ENCODE measurements at places on chromosomes 13 and 19.

- DNase-seq = no peak
Observed at GRCh38 chr19:51440846-51441409, 17.3 kb downstream of the SIGLEC8 start.

- no peak for DNase-seq
Observed at GRCh38 chr19:40286971-40287421, 1.9 kb upstream of the AKT2 start.

DNA sequence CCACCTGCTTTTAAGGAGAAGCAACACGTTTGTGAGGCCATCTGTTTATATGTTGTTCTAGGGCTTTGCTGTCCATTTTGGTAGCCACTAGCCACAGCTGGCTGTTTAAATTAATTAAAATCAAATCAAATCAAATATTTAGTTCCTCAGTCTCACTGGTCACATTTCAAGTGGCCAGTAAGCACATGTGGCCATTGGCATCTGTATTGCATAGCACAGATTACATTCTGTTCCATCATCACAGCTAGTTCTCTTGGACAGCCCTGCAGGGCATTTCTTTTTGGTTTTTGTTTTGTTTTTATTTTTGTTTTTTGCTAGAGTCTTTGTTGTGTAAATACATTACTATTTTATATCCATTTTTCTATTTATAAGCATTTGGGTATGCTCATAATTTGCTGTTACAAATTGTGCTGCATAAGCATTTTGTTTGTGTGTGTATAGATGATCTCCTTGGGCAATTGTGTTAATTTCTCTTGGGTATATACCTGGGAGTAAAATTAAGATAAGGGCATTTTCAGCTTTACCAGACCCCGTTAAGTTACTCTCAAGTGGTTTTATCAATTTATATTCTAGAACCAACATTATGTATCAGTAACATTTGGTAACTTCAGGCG, 31.3 kb downstream of the SAE1 start:
- DNase-seq = no peak

DNA sequence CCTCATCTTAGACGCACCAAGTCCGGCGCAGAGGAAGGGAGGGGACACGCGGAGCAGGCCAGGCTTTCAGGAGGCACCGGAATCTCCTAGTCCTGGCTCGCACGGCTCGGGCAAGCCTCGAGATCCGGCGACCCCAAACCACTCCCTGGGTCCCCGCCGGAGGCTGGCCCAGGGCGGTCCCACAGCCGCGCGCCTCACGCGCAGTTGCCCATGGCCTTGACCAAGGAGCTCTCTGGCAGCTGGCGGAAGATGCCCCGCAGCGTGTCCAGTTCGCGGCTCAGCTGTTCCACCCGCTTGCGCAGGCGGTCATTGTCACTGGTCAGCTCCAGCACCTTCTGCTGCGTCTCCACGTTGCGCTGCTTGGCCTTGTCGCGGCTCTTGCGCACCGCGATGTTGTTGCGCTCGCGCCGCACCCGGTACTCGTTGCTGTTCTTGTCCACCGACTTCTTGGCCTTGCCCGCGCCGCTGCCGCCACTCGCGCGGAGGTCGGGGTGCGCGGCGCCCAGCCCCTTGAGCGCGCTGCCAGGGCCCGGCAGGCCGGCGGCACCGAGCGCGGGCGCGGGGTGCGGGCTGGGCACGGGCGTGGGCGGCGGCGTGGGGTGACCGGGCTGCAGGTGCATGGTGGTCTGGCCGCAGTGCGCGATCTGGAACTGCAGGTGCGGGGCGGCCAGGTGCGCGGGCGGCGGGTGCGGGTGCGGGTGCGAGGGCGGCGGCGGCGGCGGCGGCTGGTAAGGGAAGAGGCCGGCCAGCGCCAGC, 1.0 kb downstream of the CEBPA start:
- no peak for DNase-seq

DNA sequence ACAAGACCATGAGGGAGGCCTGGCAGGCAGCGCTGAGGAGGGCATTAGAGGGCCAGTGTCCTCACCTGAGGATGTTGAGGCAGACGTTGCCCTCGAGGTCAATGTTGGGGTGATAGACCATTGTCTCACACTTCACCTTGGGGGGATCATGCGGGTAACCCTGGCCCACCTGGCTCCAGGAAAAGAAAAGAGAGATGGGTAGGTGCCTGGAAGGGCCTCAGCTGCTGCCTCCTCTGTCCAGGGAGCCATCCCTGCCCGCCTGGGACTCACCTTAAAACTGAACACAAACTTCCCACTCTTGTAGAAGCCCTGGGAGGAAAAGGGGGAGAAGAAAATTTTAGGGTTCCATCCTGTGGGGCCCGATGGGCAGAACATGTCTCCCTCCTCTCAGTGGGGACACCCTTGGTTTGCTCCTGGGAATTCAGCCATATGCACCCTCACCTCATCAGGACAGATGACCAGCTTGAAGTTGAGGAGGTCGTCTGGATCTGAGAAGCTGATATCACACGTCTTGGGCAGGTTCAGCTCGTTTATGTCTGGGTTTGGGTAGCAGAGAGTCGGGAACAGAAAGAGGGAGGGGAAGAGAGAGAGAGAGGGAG, 1.7 kb downstream of the UBE2M start:
- no peak for DNase-seq

DNA sequence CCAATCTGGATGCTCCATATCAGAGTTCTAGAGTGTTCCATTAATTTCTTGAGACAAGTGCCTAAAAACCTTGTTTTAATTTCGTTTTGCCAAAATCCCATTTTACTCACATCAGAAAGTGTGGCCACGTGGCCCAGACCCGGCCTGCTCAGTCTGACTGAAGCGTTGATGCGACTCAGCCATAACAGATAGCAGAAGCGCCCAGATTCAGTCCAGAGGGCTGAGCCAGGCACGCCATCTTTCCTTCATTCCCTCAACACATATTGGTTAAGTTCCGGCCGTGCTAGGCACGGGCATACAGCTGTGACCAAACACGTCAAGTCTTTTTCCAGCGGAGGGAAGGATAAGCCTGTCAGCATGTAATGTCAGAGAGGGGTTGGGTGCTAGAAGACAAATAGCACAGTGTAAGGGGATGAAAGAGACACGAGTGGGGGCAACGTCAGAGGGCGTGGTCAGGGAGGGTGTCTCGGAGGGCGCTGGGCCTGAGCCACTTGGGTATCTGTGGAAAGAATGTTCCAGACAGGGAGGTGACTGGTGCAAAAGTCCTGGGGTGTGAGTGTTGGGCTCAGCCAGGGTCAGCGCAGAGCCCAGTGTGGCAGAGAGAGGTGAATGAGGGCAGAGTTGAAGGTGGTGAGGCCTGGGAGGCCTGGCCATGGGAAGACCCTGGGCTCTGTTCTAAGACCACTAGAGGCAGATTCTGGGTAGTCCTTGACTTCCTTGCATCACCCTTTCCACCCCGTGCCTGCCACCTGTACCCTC, 3.1 kb downstream of the F10 start:
- DNase-seq = no peak

GRCh38 chr13:94701313-94702180, 10.8 kb downstream of the SOX21 start:
- no peak for DNase-seq
